ENCODE measurements at places on chromosomes 4 and X.
A peak's percentile ranks its signal among the peaks of the same experiment; 100 is the strongest.

DNA sequence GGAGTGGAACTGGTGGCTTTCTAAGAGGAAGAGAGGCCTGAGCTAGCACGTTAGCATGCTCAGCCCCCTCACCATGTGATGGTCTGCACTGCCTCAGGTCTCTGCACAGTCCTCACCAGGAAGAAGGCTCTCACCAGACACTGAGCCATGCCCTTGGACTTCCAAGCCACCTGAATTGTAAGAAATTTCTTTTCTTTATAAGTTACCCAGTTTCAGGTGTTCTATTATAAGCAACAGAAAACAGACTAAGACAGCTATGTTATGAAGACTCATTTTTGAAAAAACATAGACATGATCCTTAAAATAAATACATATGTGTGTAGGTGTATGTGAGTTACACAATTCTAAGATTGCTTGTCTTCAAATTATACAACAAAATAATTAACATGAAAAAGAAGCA, 74.7 kb downstream of the CEP44 start:
- no peak for DNase-seq

GRCh38 chr4:99891351-99891750, 2.9 kb downstream of the LAMTOR3 start:
- no peak for DNase-seq

DNA sequence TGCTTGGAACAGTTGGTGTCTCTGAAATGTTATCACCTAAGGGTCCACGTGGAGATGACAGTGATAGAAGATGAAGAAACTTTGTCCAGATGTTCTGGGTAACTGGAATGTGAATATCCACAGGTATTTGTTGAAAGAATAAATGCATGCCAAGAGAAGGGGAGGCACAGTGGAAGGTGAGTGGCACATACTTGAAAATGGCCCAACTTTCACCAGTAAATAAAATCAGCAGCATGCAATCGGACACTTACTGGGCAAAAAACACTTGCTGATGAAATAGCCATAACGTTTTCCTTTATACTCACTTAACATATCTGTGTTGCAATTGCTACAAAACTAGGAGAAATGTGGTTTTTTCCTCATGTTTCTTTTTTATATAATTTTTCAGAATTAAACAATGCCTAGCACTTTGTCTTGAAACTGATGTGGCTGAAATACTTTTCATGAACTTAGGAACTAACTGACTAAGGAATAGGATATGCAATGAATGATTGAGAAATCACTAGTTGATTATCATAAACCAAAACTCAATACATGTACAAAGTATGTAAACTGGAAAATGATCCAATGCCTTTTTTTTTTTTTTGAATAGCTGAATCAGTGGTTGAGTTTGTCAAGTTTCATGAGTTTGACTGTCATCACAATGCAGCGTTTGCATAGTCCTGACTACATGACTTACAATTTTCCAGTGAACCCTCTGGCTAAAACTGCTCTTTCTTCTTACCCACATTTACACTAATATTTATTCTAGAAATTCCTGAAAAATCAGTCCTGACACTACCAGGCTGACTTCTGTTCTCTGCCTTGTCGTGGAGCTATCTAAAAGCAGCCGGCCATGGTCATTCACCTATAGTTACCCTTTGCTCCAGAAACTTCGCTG, 127.4 kb downstream of the CPE start:
- no peak for DNase-seq

- peak; percentile 23 for DNase-seq
Measured at GRCh38 chr4:110184140-110184790, 14.2 kb downstream of the ELOVL6 start.

- no peak for DNase-seq
Measured at GRCh38 chrX:31293409-31293808, 221.6 kb upstream of the FTHL17 start.

- DNase-seq: no peak
Measured at GRCh38 chr4:158849681-158850080, 80.9 kb downstream of the FNIP2 start.

- no peak for DNase-seq
Measured at GRCh38 chrX:133918361-133918771, 67.0 kb downstream of the GPC3 start.

- DNase-seq: peak; percentile 0
Measured at GRCh38 chr4:126405369-126405982, 1090.7 kb downstream of the FAT4 start.

GRCh38 chr4:12084690-12085089, 656.0 kb upstream of the HS3ST1 start:
- no peak for DNase-seq

DNA sequence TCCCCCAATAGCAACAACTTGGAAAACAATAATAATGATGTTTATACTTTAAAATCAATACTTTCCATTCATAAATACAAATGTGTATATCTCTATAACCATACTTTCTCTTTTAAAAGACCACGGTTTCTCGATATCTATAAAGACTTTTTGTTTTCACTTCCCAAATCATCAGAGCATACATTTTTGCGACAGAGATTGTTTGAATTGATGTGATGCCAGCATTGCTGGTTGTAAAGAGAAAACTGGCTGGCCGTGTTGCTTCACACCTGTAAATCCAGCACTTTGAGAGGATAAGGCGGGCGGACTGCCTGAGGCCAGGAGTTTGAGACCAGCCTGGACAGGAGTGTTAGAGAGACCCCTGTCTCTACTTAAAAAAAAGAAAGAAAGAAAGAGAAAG, 77.6 kb upstream of the ZNF518B start:
- DNase-seq: no peak

DNA sequence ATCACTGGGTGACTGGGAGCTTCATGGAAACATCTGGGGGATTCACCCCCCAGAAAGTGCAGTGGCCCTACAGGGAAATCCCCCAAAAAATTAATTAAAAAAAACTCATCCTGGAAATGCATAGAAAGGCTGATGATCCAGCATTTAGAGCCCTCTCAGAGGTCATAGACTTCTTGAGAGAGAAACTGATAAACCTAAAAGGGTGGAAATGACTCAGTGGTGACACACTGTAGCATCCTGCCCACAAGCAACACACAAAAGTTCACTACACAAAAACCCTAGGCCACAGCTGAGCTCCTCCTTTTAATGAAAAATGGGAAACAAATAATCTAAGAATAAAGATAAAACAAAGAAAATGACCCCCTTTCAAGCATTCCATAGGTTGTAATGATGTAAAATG, 911.5 kb downstream of the GLUD2 start:
- DNase-seq: peak; percentile 24

- no peak for DNase-seq
Measured at GRCh38 chr4:17096692-17097091, 198.2 kb upstream of the LDB2 start.

GRCh38 chr4:25817059-25817681, 45.6 kb downstream of the SEL1L3 start:
- no peak for DNase-seq

DNA sequence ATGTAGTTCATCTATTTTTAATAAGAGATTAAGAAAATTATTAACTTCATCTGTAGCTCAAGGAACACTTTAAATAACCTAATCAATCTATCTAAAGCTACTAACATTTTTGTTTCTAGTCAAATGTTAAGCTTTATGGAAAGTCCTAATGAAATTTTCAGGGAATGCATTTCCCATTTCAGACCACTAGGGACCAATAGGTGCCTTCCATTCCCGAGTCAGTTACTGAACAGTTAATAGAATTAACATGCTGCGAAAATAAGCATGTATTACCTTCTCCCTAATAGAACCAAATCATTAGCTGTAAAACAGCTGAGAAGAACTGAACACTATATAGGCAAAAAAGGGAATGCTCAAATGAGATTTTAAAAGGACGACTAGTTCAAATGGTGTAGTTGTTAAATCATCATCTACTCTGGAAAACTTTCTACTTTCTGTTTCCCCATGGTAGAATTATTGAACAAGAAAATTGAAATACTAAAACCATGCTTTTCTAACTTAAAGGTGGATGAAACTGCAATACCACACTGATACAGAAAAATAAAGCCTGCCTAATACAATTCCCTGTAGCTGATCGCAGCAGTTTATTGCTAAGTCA, 22.5 kb downstream of the STX18 start:
- no peak for DNase-seq

- no peak for DNase-seq
Measured at GRCh38 chr4:1104647-1105046, 8.7 kb downstream of the RNF212 start.

GRCh38 chr4:40187386-40187906, 9.4 kb upstream of the RHOH start:
- DNase-seq: no peak

GRCh38 chrX:129629837-129630236, 24.9 kb downstream of the APLN start:
- DNase-seq: no peak

- DNase-seq: no peak
Measured at GRCh38 chr4:83722730-83723269, 186.9 kb downstream of the GPAT3 start.

- DNase-seq: no peak
Measured at GRCh38 chrX:87805829-87806490, 288.4 kb downstream of the KLHL4 start.

DNA sequence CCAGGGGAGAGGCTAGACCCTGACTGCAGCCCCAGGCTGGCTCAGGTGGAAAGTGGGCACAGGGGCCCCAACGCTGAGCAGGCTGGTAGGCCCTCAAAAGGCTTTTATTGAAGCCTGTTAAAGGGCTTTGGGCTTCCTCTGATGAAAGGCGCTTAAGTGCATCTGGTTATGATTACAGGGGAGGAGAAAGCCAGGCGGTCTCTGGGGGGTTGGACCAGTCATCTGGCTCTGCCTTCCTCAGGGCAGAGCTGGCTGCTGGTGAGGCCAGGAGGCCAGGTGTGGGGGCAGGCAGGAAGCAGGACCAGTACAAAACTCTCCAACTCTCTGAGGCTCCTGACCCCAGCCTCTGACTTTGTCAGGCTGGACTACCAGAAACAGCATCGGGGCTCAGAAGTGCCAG, 68.8 kb upstream of the BCOR start:
- DNase-seq: no peak

DNA sequence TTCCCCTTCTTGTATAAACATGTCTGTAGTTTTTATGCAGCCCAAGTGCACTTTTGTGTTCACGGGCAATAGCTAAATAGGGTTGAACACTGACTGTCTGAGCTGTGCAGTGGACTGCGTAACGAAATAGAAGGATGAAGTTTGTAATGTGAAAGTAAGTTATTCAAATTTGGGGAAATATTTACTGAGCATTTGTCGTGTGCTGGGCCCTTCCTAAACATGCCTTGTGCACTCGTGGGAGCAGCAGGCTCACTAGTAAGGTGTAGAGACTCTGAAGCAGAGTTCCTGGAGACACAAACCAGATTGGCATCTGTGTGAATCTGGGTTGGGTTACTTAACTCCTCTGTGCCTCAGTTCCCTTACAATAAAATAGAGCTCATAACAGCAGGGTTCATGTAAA, 51.7 kb upstream of the C1QTNF7 start:
- DNase-seq: no peak

GRCh38 chrX:119899125-119899524, 3.4 kb downstream of the AKAP14 start:
- peak; percentile 89 for DNase-seq
